ENCODE measurements at places on chromosomes 2 and 18. TPM values are rescaled to one million over a fixed set of nuclear protein-coding genes. Genes with fewer than 3 reads are reported as not detected.

DNA sequence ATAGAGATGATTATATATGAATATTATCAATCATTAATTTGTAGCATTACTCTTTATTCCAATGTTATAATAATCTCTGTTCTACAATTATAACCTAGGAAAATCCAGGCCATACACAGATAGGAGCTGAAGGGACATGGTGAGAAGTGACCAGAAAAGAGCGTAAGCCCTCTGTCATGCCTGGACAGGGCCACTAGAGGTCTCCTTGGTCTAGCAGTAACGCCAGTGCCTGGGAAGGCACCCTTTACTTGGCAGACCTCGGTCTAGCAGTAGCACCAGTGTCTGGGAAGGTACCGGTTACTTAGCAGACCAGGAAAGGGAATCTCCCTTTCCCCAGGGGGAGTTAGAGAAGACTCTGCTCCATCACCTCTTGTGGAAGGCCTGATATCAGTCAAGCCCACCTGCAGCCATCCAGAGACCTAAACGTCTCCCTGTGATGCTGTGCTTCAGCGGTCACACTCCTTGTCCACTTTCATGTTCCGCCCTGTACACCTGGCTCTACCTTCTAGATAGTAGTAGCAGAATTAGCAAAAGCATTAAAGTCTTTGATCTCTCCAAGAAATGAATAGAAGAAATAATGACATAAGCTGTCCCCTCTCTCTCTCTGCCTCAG, 447.5 kb upstream of the FSIP2 start:
- H3K27ac ChIP-seq, result no peak overlapping the region
- H3K36me3 ChIP-seq, result no peaks in the 10 kb centered on the region
- H3K4me3 ChIP-seq, result no peak overlapping the region
- no peaks in the 10 kb centered on the region for H3K4me1 ChIP-seq

- no peak overlapping the region for H3K4me3 ChIP-seq
- H3K27ac ChIP-seq, result no peak overlapping the region
- no peaks in the 10 kb centered on the region for H3K36me3 ChIP-seq
Measured at GRCh38 chr2:136736236-136736635, 29.1 kb upstream of the THSD7B start.

Gene CCDC178
- total RNA-seq, result 0.58 TPM

Gene LRATD1
- total RNA-seq, result 4.8 TPM
